MM.1S (cell line): ENCODE measurements at places on chromosomes 5 and 9.

DNA sequence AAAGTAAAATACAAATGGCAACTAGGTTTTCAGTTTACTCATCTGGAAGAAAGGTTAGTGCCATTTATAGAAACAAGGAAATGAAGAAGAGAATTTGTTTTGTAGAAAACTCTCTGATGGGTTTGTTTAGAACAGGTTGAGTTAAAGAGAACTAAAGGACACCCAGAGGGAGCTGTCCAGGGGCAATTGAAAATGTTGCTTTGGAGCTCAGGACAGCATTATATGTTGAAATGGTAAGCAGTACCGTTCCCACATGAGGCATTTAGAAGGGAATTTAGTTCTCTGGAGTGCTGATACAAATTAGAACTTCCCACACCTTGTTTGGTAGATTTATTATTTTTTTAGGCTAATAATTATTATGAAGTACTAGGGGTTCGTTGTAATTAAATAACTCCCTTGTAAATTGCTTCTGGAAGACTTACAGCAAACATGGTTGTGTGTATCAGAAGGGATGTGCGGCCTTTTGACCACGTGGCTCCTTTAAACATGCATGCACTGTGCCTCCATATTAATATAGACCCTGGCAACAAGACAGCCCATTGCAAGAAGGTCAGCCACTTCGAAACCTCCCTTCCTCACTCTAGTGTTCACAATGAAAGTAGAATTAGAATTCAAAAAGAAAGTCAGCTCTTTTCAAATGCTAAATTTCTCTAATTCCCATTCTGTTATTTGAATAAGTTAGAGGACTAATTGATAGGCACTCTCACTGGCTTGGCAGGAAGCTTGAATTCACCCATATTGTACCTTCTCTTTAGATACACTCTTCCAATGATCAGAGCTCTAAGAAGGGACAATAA, 71.7 kb downstream of the ZNF462 start:
- no peak for DNase-seq

- no peak for DNase-seq
These were observed 43.0 kb downstream of the LRSAM1 start for GRCh38 chr9:127494304-127494702.

DNA sequence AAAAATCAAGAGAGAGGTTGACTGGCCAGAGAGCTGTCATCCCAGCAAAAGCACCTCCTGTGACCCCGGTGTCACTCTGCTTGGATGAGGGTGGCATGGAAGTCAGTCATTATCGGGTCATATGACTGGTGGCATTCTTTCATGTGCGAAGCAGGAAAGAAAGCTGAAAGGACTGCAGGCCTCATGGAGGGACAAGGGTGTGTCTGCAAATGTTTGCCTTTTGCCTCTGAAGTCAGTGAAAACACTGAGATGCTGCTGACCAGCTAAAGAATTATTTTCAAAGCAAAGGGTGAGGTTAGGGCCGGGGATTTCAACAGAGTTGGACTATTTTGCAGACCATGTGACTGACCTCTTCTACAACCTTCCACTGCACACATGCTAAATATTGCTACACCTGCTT, 298.3 kb downstream of the CSNK1G3 start:
- no peak for DNase-seq

- DNase-seq, result no peak
These were observed 21.8 kb downstream of the DAPK1 start for GRCh38 chr9:87519461-87519860.

- peak; percentile 66 for DNase-seq
These were observed 207.2 kb downstream of the ENC1 start for GRCh38 chr5:74433255-74433895.

GRCh38 chr5:116361171-116361967, 213.3 kb downstream of the SEMA6A start:
- DNase-seq, result no peak

DNA sequence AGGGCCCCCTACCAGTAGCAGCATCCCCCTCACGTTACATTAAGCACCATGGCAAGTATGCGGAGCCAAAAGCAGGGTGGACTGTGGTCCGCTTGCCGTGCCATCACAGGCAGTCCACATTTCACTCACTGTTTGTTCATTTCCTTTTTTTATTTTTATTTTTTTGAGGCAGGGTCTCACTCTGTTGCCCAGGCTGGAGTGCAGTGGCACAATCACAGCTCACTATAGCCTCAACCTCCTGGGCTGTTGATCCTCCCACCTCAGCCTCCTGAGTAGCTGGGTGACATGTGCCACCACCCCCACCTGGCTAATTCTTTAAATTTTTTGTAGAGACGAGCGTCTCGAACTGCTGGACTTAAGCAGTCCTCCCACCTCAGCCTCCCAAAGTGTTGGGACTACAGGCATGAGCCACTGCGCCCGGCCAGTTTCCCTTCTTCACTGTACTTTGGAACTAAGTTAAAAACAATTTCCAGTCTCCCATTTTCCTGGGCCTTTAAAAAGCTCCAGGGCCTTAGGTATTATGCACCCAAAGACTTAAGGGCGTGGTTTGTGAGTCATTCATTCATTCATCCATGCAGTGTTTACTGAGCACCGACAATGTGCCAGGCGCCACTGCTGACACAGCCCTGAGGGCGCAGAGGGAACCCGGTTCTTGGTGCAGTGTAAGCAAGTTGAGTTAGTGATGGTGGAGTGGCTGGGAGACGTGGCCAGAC, 19.9 kb downstream of the PRRX2 start:
- DNase-seq, result no peak

DNA sequence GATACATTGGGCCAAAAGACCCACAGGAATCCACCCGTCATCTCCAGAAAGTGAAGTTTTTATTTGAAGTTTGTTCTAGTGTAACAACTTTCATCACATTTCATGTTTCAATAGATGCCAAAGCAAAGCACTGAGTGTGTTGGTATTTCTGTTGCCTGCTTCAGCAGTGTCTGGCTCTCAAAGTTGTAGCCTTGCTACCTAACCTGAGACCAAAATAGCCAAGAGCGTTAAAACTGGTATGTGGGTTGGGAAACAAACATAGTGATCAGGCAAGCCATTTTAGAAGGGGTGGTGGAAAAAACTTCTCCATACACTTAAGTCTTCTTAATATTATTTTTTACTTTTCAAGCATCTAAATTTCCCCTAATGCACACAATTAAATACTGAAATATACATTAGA, 150.3 kb upstream of the DHFR start:
- no peak for DNase-seq

DNA sequence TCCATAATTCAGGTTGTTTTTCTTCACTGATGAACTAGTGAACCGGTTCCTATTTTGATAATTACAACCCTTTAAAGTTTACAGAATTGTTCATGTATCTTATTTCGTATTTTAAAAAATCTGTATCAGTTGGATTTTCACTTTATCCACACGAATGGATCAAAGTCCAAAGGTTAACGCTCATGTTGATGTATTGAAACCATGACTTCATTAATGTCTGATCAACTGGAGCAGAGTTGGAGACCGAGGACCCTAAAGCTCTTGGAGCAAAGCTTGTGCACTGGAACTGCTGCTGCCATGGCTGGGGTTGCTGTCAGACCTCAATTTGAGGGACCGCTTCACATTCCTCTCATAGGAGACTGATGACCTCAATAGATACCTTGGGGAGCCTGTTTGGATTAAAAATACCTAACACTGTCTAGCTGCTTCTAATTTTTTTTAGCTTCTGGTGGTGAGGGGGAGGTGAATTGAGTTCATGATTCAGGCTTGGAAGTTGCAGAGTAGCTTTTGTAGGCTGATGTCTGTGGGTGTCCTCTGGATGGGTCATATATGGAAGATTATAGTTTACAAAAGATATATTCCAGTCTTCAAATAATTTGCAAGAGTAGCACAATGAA, 45.1 kb downstream of the KIAA1958 start:
- no peak for DNase-seq

GRCh38 chr5:17157916-17158529, 59.4 kb upstream of the BASP1 start:
- DNase-seq, result no peak

DNA sequence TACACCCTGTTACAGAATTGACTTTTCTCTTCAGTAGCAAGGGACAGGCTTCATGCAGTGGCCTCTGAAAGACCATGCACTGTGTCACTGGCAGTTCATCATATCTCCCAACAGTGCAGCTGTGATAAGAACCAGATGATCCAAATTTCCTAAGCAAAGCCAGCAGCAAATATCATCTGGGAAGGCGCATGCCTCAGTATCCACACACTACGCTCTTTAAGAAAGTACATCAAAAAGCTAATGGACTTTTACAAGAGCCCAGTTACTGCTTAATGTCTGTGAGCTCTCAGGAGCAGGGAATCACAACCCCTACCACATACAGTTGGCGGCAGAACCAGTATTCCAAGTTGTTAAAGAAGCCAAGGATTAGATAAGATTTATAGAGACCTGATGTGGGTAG, 25.1 kb downstream of the ADAMTSL1 start:
- no peak for DNase-seq

- no peak for DNase-seq
These were observed 10.9 kb upstream of the NR5A1 start for GRCh38 chr9:124518116-124518515.

DNA sequence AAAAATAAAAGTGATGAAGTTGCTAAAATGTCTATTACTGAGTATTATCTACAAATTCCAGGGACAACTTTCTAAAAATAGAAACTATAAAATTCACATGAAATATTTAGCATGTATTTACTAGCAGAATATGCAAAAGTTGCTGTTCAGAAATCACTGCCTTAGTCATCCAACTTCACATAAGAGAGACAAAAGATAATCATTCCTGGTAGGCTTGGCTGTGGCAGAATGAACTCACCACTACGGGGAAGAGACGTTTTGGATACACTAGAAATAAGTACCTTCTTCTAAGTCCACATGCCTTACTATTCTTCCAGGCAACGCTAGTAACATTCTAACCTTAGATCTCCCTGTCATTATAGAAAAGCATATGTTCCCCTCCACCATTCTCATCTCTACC, 272.2 kb downstream of the BNC2 start:
- no peak for DNase-seq

DNA sequence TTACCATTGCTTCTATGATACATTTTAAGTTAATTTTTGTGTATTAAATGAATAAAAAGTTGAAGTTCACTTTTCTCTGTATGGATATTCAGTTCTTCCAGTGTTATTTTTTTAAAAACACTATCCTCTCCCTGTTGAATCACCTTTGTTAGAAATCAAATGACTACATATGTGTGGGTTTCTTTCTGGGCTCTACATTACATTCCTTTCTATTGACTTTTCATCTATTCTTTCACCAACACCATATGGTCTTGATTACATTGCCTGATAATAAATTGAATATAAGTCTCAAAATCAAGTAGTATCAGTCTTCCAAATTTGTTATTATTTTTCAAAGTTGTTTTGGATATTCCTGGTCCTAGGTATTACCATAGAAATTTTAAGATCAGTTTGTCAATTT, 7.3 kb upstream of the RASEF start:
- DNase-seq, result no peak

DNA sequence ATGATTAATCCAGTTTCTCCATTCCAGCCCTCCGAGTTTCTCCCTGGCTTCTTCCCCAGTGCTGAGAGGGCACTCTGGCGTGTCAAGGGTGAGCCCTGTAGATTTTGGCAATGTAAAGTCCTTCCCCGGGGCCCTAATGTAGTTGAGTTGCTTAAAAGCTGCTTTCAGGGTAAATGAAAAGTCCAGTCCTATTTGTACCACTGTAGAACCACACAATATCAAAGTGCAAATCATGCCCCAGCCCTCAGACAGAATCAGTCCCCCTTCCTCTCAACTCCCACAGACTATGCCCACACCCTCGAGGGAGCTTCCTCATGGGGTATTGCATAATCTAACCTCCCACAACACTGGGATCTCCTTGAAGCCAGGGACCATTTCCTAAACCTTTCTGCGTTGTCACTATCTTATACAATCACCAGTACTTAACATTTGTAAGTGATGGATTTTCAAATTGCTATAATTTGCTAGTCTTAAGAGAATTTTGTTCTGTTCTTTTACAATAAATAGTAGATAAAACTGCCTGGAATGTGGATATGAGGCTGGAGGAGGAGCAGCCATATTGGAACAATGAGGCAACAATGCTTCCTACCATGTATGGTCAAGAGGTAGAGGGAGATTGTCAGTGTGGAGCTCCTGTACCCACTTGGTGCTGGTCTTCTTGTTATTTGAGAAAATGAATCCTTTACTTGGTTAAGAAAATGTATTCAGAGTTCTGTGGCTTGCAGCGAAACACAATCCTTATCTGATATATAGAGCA, 34.4 kb downstream of the ZNF366 start:
- DNase-seq, result no peak

DNA sequence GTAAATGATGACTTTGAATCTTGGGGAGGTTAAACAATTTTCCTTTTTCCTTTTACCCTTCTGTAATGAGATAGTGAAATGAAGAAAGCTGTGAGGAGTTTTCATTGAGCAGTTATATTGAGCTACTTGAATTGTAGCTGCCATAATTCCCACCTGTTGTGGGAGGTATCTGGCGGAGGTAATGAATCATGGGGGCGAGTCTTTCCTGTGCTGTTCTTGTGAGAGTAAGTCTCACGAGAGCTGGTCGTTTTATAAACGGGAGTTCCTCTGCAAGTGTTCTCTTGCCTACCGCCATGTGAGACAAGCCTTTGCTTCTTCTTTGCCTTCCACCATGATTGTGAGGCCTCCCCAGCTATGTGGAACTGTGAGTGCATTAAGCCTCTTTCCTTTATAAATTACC, 258.4 kb downstream of the FER start:
- no peak for DNase-seq
